Stimulated activated CD4-positive, alpha-beta T cell treated with anti-CD3 and anti-CD28 coated beads, Interleukin-4, amount 100 ng/mL, for 4 hours (primary cell): ENCODE measurements at places on chromosomes 12 and 14.

- DNase-seq: no peak
Measured at GRCh38 chr14:77077040-77077439, 21.0 kb upstream of the CIPC start.

DNA sequence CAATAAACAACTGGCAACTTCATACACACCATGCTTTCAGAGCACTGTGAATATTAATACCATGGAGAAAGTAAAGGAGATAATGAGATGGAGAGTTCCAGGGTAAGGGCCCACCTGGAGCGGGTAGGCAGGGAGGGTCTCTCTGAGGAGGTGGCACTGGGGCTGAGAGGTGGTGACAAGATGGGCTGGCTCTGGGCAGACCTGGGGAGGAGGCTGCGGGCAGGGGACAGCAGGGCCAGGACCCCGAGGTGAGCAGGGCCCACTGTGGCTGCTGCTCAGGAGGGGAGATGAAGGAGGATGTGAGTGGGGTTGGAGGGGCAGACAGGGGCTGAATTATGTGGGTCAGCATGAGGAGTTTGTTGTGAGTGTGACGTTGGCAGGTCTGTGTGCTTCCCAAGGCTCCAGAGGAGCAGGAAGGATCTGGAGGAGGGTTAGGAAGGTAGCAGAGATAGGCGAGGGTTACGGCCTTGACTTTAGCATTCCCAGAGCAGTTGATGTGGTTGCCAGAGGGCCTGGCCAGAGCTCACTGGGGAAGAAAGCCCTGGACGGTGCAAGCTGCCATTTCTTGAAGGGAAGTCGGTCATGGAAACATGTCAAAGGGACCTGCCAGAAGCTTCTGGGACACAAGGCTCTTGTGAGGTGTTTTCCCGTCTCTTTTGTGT, 88.2 kb downstream of the CACNA1C start:
- no peak for DNase-seq

DNA sequence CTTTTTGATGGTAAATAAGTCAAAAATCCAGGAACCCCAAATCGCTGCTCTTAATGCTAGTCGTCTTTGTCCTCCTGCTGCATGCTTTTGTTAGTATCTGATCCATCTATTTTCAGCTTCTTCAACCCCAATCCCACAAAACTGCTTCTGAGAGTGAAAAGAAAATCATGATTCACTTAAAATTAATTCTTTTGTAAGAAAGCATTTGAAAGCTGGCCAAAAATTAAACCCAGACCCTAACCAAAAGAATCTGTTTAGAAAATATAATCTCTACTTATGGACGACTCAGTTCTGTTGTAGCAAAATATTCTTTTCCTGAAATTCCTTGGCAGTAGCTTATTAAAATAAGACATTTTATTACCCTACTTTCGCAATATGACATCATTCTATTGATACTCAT, 443.6 kb upstream of the SYT1 start:
- DNase-seq: no peak

DNA sequence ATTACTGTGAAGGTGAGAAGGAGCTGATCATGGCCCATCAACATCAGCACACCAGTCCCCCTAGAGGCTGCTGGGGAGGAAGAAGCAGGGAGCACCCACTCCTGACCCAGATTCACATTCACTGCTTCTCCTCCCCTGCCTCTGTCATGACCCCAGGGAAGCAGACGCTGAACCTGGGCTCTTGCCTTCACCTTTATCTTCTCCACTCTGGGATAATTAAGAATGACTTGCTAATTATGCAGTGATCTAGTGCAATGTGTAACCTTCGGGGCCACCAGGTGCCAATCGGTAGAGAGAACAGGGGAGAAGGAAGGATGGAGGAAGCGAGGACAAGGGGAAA, 44.4 kb upstream of the IQSEC3 start:
- DNase-seq: no peak

GRCh38 chr12:112967306-112967705, 11.0 kb upstream of the OAS2 start:
- no peak for DNase-seq
